Right lung (tissue), 10 donors: ENCODE measurements at places on chromosomes 12 and 14. TPM values are rescaled to one million over a fixed set of nuclear protein-coding genes. Genes with fewer than 3 reads are reported as not detected.

The BMP4 gene
- 73.3 TPM for polyA plus RNA-seq

DNA sequence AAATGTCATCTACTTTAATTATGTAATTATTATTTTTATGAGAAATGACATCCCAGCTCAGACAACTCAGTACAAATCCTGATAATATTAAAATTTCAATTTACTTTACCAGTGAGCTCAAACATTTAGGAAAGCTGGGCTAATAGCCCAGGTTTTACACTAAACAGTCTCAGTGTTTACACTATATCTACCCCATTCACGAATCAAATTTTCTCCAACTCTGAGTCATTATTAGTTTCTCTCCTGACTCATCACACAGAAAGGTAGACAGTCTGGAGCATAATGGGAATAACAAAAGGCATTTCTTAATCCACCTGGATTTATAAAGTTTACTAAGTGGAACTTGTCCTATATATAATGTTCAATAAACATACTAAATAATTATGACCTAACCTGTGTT, 5.7 kb downstream of the PAWR start:
- DNase-seq: no peak

GRCh38 chr12:65446901-65447300, 168.4 kb downstream of the MSRB3 start:
- no peak for DNase-seq

The PPP4R4 gene
- polyA plus RNA-seq: 1.1 TPM

The DDX24 gene
- polyA plus RNA-seq: 139 TPM

DNA sequence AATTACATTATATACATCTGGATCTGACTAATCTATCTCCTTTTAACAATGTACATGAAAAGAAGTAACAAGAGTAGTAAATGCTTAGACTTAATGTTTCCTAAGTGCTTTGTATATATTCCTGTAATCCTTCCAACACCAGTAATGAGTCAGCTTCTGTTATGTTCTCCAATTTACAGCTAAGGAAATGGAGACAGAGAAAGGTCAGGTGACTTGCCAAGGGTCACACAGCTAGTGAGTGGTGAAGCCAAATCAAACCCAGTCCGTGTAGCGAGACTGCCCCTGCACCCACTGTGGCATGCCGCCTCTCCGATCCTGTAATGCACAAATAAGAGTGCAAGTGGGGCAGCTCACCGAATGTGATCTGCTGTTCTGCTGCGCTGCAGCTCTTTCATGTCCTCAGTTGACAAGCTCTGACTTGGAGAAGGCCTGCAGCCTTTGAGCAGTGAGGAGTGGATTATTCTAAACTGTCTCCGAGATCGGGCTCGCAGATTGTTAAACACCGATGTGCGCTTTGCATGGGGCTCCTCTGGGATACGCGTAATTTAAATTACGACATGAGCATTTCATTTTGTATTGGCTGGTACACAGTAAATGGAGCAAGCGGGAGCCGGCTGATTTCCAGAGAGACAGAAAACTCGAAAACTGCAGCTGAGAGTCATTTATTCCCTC, 65.1 kb upstream of the KTN1 start:
- DNase-seq: no peak

GRCh38 chr14:55718551-55718950, 138.5 kb downstream of the KTN1 start:
- DNase-seq: no peak

DNA sequence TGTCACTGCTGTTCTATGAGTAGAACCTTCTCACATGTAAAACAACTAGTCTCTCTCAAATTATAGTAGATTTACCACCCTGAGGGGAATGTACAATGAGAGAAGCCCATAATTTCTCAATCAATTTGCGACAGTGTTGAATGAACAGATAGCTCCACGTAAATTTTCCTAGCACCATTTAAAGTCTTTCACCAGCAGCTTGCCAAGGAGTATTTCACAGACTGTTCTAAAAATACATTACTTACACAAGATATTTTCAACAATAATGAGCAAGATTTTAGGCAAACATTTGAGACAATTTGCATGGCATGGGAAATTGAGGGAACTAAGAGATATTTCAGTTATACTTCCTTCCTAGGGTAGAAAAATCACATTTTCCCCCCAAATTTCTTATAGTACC, 151.6 kb downstream of the KICS2 start:
- DNase-seq: no peak

DNA sequence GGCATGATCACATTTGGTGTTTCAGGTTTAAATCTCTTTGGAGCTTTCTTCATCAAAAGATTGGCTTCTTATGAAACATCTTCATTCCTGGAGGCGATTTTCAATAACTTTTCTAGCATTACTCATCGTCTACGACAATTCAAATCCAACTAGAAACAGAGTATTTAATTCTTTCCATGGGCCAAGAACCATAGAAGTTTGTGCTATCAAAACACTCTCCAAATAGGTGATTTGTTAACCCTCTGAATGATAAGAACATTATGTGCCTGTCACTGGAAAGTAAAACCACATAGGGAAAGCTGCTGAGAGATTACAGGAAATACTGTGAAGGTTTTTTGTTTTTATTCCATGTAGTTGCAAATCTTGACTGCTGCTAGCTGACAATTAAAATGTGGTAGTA, 6.9 kb upstream of the DCN start:
- no peak for DNase-seq

DNA sequence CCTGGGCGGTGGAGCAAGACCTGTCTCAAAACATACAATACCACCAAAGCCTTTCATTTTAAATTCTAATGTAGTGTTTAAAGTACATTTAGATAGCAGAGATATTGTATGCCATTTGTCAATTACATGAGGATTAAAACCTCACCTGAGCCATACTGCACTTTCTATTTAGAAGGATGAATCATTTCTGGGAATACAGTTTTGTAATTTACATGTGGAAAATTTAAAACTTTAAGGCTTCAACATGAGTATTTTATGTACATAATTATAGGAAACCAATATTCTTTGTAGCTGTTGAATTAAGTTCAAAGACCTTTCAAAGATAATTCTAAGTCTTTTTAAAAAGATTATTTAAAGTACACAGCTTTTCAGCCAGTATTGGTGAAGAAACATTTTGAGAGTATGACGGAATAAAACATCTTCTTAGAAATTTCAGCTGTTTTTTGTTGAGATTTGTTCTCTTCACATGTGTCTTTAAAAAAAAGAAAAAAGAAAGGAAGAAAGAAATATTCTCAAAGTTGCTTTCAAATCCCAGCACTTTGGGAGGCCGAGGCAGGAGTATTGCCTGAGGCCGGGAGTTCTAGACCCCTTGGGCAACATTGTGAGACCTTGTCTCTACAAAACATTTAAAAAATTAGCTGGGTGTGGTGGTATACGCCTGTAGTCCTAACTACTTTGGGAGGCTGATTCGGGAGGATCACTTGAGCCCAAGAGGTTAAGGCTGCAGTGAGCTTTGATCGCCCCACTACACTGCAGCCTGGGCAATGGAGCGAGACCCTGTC, 34.5 kb upstream of the CCT2 start:
- no peak for DNase-seq

DNA sequence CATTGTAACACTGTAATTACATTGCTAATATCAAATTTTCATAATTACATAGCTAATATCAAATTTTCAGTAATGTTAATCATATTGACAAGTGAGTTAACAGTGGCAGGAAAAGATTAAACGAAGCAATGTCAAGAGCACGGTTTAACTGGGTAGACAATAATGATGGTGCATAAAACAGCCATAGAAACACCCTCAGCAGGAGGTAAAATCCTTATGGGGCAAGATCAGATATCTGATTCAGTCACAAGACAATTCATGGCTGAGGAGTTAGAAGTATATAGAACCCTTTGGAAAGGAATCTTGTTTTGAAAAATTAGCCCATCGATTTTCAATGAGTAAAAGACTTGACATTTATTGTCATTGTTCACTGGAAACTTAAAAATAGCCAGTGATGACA, 190.6 kb downstream of the SLC2A13 start:
- DNase-seq: no peak

- DNase-seq: no peak
Measured at GRCh38 chr14:94009767-94010166, 12.7 kb downstream of the CCDC197 start.

DNA sequence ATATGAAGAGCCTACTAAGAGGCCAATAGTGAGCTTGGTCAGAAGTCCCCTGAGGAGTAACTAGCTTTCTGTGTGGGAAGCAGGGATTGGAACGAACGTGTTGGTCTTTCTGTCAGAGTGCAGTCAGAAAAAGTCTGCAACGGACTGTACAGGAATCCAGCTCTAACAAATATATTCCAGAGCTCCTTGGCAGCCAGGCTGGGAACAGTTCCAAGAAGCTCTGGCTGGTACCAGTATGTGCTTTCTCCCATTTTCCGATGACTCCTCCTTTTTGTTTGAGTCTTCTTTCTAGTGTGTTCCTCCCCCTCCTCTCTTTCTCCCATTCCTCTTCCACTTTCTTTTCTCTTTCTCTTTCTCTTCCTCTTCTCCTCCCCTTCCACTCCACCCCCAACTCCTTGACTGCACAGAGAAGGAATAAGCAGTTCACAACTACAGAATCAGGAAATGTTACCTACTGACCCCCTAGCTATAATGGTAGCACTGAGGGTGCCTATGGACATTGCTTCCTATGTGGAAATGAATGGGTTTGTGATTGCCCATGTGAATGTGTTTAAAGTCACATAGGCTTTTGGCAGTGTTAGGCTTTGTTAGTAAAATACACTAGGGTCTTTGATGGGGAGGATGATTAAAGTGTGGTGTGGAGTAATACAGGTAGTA, 59.9 kb downstream of the TTLL5 start:
- peak; percentile 68 for DNase-seq

The RBM25 gene
- 260 TPM for polyA plus RNA-seq

- DNase-seq: no peak
Measured at GRCh38 chr14:57847096-57847495, 18.8 kb downstream of the SLC35F4 start.

The TMEM229B gene
- 0.94 TPM for polyA plus RNA-seq

The KRT82 gene
- not detected for polyA plus RNA-seq

The RNASE7 gene
- polyA plus RNA-seq: 0.12 TPM

The RNASE3 gene
- polyA plus RNA-seq: 1.6 TPM

The SLC8A3 gene
- 23.7 TPM for polyA plus RNA-seq

DNA sequence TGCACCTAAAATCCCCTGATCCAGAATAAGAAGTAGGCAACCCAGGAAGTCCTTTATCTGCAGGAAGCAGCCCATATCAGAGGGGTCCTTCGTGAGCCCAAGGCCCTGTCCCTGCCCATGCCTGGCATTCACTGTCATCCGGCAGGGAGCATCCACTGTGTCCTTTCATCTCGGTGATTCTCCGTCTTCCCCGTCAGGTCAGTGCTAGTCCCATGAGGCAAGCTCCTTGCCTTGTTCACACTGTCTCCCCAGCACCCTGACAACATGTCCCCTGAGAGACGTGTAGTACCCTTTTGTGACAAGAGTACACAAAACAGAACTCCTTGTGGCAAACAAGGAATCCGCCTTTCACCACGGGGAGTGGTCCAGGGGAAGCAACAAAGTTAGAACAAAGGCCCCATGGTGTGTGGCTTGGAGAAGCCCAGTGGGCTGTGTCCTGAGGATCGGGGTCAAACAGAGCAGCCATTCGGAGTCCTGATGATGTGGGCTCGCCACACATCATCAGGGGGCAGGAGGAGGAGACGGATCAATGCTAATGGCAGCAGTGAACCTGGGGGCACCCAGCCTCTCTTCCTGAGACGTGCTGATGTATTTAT, 112.1 kb downstream of the DICER1 start:
- no peak for DNase-seq

DNA sequence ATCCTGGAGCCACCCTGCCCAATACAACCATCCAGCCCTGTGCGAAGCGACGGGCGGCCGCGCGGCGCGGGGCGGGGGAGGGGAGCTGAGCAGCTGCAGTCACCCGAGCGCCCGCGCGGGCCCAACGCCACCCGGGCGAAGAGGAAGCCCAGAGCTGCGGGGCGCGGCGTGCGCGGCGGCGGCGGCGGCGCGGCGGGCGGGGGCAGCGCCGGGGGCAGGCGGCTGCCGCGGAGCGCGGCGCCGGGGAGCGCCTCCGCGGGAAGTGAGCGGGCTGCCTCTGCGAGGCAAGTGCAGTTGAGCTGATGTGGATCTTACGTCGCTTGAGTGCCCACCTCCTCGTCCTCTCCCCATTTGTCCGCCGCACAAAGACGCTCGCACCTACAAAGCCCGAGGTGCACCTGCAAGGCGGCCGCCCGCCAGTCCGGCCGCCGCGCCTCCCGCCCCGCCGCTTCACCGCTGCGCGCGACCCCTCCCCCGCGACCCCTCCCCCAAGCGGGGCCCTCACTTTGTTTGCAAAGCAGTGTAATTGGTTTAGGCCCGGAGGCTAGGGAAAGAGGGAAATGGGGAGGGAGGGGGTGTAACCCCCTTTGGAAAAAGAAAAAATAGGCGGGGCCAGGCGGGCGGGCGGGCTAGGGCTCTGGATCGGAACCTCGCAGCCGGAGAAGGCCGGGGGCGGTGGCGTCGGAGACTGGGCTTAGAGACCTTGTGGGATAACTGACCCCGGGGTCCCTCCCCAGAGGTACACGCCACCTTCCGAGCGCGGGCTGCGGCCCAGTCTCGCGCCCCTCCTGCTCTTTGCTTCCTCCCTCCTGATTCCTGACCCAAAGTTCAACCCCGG, at the start of the genes FOXA1 and TTC6:
Gene FOXA1, minus strand, starts transcription at position 279 of the 838 bp plus-strand sequence. Its CDS starts 277 bp downstream, at position 2.
Gene TTC6, plus strand, starts transcription at position 659 of the 838 bp plus-strand sequence. CDS start 26,436 bp downstream, outside the sequence.
- peak; percentile 57 for DNase-seq

DNA sequence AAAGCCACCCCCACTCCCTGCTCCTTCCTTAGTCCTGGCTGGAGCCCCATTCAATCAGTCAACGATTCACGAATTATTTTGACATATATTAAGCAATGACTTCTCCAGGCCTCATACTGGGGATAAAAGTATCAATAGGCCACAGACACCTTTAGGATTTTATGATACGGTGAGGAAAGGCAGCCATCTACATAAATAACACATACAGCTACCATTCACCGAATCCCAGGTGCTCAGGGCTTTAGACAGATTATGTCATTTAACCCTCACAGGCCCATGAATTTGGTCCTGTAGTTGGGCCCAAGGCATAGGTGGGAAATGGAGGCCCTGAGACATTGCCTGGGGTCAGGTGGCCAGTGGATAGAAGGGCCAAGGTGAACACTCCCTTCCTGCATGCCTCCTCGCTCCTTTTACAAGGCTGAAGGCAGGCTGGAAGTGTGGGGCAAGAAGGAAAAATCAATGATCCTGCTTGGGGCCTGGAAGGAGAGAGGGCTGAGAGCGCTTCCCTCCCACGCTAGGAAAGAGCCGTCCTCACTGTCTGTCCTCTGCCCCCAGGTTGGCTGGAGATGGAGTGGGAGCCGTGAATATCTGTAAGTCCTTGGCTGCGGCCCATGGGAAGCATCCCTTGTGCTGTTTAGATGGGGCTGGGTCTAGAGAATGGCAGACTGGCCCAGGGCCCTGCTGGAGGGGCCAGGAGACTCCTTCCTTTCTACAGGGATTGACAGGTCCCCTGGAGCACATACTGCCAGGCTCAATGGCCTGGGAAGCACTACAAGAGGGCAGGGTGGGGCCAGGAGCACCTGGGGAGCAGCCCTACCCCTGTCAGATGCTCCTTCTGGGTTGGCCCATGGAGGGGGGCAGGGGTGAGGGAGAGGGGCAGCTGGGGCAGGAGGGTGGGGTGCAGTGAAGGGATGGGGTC, 14.8 kb downstream of the KRT7 start:
- no peak for DNase-seq

The ANKRD13A gene
- polyA plus RNA-seq: 34.4 TPM

GRCh38 chr14:68546839-68547238, 246.0 kb downstream of the ZFP36L1 start:
- no peak for DNase-seq

GRCh38 chr12:57089271-57090245, 644 bp downstream of the NAB2 start:
- DNase-seq: peak; percentile 74

The ITGB7 gene
- 1.2 TPM for polyA plus RNA-seq
